Activated naive CD8-positive, alpha-beta T cell treated with anti-CD3 and anti-CD28 coated beads, Interleukin-2, amount 10 ng/mL, durations not matched to agents 7 days and 5 days (primary cell): ENCODE measurements at places on chromosomes 3 and 15. TPM values are rescaled to one million over a fixed set of nuclear protein-coding genes. Genes with fewer than 3 reads are reported as not detected.

The SCAANT1 gene
- total RNA-seq = not detected

The KIF15 gene
- total RNA-seq = 42.3 TPM

The GCNT3 gene
- total RNA-seq = not detected

The MESP2 gene
- not detected for total RNA-seq

The PDE8A gene
- total RNA-seq = 22.3 TPM

The CCDC9B gene
- total RNA-seq = 2.3 TPM

The NMD3 gene
- total RNA-seq = 43.8 TPM

The ATP8B4 gene
- total RNA-seq = 30.3 TPM

GRCh38 chr3:31431321-31431720 lies 101.4 kb upstream of the STT3B start:
- H3K4me1 ChIP-seq = no peaks in the 10 kb centered on the region
- no peaks in the 10 kb centered on the region for H3K27me3 ChIP-seq
- no peak overlapping the region for H3K27ac ChIP-seq
- H3K36me3 ChIP-seq = peaks cover 3% of the 10 kb centered on the region
- DNase-seq = no peak
- no peak overlapping the region for H3K4me3 ChIP-seq

- H3K4me1 ChIP-seq = no peaks in the 10 kb centered on the region
- no peak overlapping the region for H3K4me3 ChIP-seq
- H3K36me3 ChIP-seq = no peaks in the 10 kb centered on the region
- no peaks in the 10 kb centered on the region for H3K27me3 ChIP-seq
Measured at GRCh38 chr3:154764856-154765640, 315.1 kb upstream of the MME start.

- H3K4me3 ChIP-seq = no peak overlapping the region
- no peak overlapping the region for H3K27ac ChIP-seq
- DNase-seq = no peak
- H3K4me1 ChIP-seq = peaks cover 27% of the 10 kb centered on the region
Measured at GRCh38 chr3:33795856-33796536, 2.4 kb upstream of the PDCD6IP start.

DNA sequence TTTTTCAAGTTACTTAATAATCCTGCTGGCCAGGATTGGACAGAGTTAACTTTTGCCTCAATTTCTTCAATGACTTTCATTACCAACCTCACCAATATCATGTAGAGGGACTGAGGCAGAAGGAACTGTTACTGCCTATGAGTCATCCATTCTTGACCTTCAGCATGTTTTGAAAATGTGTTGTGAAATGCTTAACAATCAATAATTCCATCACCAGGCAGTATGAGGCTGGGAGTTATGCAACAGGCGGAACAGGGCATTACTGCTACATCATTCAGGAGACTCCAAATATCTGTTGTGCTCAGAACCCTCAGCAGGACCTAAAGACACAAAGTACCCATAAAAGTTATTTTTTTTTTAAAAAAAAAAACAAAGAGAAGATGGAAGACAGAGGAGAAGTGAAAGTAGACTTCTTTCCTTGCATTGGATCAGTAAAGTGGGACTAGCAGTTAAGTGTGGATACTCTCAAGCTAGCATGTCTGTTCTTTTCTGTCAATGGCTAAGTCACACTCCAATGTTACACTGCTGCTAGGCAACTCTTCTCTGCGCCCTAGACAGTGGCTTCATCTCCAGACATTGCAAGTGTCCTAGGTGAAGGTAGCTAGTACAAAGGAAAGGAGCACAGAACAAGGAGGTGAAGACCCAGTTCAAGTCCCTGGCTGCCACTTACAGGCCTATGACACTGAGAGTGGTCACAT lies 184.9 kb upstream of the LPP start:
- peaks cover 44% of the 10 kb centered on the region for H3K4me1 ChIP-seq
- H3K36me3 ChIP-seq = peaks cover 5% of the 10 kb centered on the region
- H3K4me3 ChIP-seq = no peak overlapping the region
- no peak for DNase-seq
- H3K27me3 ChIP-seq = no peaks in the 10 kb centered on the region
- H3K27ac ChIP-seq = no peak overlapping the region

GRCh38 chr15:63597038-63597790 lies at the start of gene FBXL22:
Gene FBXL22 (plus strand): TSS chr15:63597387. CDS start chr15:63597393, 6 bp downstream.
- no peak for DNase-seq
- H3K4me3 ChIP-seq = no peak within 1 kb of the TSS
- peaks cover 19% of the 10 kb centered on the region for H3K36me3 ChIP-seq

- H3K4me3 ChIP-seq = no peak overlapping the region
- no peaks in the 10 kb centered on the region for H3K4me1 ChIP-seq
- no peak overlapping the region for H3K27ac ChIP-seq
- no peak for DNase-seq
Measured at GRCh38 chr3:132145833-132146232, 111.0 kb upstream of the CPNE4 start.

DNA sequence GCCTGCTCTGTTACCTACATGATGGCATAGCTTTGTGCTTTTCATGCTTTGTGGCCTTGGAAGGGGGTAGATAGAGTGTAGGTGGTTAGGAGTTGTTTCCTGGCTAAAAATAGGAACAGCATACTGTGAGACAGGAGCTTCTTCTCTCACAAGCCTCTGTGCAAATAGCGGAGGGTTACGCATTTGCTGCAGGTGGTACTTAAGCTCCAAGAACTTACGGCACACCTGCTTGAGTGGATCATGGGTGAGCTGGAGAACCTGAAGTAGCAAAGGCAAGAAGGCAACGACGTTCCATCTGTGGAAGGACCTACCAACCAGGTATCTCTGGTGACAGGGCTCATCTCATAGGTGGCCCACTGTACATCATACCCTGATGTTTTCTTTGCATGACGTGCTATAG lies 66.0 kb downstream of the ST6GAL1 start:
- H3K27me3 ChIP-seq = no peaks in the 10 kb centered on the region
- peaks cover 30% of the 10 kb centered on the region for H3K36me3 ChIP-seq
- peak overlapping the region; percentile 69 for H3K27ac ChIP-seq
- H3K4me1 ChIP-seq = peaks cover 27% of the 10 kb centered on the region

DNA sequence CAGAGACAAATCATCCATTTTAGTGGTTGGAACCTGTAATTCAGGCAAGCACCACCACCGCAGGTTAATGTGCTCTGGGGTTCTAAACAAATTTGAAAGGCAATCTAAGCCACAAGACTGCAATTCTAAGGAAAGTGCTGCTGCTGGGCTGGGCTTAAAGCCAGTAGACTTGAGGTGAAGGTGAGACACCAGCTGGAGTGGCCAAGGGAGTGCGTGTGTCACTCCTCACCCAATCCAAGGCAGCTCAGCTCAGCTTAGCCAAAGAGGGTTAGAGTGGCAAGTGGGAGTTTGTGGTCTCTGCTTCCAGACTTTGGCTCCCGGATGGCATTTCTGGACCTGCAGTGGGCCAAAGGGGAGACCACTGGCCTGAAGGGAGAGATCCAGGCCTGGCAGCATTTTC lies 1655.6 kb downstream of the SI start:
- no peak overlapping the region for H3K4me3 ChIP-seq
- H3K36me3 ChIP-seq = no peaks in the 10 kb centered on the region
- DNase-seq = no peak
- no peaks in the 10 kb centered on the region for H3K4me1 ChIP-seq
- H3K27ac ChIP-seq = no peak overlapping the region

- H3K4me3 ChIP-seq = no peak overlapping the region
- H3K27me3 ChIP-seq = peaks cover 17% of the 10 kb centered on the region
- H3K27ac ChIP-seq = no peak overlapping the region
- H3K4me1 ChIP-seq = peaks cover 4% of the 10 kb centered on the region
Measured at GRCh38 chr3:171838218-171838720, 4.9 kb upstream of the TMEM212 start.

- DNase-seq = no peak
- no peak overlapping the region for H3K4me3 ChIP-seq
- H3K27me3 ChIP-seq = peaks cover 16% of the 10 kb centered on the region
- no peaks in the 10 kb centered on the region for H3K36me3 ChIP-seq
- peaks cover 1% of the 10 kb centered on the region for H3K4me1 ChIP-seq
Measured at GRCh38 chr3:14388201-14388600, 14.2 kb upstream of the SLC6A6 start.

GRCh38 chr3:159779883-159780282 lies 208.8 kb upstream of the IL12A start:
- no peak overlapping the region for H3K27ac ChIP-seq
- DNase-seq = no peak
- H3K4me1 ChIP-seq = no peaks in the 10 kb centered on the region
- H3K4me3 ChIP-seq = no peak overlapping the region
- peaks cover 14% of the 10 kb centered on the region for H3K27me3 ChIP-seq

DNA sequence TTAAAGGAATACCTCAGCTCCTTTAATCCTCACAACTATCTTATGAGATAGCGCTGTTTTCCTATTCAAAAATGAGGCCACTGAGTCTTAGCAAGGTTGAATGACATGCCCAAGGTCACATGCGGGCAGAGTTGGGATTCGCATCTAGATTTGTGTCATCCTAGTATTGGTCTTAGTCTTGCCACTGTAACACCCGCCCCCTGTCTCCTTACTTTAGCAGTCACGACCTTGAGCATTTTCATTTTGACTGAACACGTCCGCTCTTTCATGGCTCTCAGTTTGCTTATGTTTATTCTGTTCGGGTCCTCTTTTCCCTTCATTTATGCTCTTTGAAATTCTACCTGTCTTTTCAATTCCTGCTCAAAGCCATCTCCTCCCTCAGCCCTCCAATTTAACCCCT lies 112.5 kb upstream of the CADPS start:
- DNase-seq = no peak
- H3K4me1 ChIP-seq = no peaks in the 10 kb centered on the region
- H3K4me3 ChIP-seq = no peak overlapping the region
- no peak overlapping the region for H3K27ac ChIP-seq

DNA sequence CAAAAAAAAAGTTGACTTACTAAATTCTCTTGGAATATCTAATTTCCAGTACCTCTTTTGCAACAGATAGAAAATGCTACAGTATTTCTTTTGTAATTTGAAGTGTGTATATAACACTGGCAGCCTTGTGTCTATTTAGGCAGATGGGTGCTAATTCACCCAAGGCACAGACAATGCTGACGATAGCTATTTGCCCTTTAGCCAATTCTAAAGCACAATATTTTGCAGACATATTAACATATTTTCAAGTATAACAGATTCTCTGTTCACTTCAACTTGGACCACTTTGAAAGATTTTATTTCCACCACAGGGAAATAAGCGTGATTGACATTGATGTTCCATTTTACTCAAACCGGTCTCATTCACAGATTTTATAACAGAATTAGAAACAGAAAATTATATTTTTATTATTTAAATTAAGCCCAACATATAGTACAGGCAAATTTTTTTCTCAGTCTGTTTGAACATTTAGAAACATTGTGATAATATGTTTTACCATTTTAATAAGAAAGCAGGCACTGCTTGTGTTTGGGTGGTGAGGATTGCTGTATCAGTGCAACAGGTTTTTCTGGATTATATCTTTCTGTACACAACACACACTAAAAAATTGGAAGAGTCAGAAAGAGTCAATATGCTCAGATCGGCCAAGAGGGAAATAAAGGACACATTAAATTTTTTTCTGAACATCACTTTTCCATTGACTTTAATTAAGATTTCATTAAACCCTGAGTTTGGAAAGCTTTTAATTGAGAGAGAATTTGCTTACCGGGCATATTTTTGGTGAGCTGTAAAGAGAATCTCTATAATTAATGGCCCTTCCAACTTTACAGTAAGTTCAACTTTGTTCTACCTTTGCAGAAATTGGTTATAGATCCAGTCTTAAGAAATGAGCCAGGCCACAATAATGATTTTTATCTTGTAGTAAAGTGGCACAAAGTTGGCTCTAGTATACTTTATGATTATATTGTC lies 327.3 kb upstream of the NR2F2 start:
- no peak for DNase-seq
- H3K4me3 ChIP-seq = no peak overlapping the region
- H3K27me3 ChIP-seq = peaks cover 61% of the 10 kb centered on the region
- peaks cover 2% of the 10 kb centered on the region for H3K4me1 ChIP-seq

DNA sequence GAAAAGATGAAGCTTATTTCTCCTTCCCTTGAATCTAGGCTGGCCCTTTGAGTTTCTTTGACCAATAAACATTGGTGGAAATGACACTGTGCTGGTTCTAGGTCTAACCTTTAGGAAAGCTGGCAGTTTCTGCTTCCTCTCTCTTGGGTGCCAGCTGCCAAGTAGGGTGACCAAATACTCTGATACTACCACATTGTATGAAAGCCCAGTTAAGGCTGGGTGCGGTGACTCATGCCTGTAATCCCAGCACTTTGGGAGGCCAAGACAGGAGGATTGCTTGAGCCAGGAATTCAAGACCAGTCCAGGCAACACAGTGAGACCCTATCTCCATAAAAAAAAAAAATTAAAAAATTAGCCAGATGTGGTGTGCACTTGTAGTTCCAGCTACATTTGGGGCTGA lies 320.7 kb downstream of the ZNF621 start:
- no peaks in the 10 kb centered on the region for H3K4me1 ChIP-seq
- DNase-seq = no peak
- no peaks in the 10 kb centered on the region for H3K36me3 ChIP-seq
- no peak overlapping the region for H3K27ac ChIP-seq
- H3K27me3 ChIP-seq = no peaks in the 10 kb centered on the region
